ENCODE measurements at places on chromosomes 7 and 10.

DNA sequence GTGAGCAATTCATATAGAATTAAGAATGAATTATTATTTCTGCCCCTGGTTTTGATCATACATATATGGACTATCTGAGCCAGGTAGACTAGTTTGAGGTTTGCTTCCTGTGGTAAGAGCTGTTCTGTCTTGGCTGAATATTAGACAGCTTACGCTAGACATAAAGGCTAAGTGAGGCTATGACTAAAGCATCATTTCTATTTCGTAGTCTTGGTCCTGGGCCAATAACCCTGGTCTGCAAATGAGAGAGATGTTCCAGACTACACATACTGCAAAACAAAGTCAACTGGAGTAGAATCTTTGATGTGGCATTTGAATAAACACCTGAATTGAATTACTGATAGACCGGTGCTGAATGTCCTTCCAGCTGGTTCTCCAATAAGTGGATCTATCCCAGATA lies 40.8 kb upstream of the CACNB2 start:
- no peak for DNase-seq

- no peak for DNase-seq
Measured at GRCh38 chr7:142356166-142356565, 98.3 kb upstream of the PRSS58 start.

- DNase-seq: no peak
Measured at GRCh38 chr7:41731493-41732435, 28.9 kb upstream of the INHBA start.

DNA sequence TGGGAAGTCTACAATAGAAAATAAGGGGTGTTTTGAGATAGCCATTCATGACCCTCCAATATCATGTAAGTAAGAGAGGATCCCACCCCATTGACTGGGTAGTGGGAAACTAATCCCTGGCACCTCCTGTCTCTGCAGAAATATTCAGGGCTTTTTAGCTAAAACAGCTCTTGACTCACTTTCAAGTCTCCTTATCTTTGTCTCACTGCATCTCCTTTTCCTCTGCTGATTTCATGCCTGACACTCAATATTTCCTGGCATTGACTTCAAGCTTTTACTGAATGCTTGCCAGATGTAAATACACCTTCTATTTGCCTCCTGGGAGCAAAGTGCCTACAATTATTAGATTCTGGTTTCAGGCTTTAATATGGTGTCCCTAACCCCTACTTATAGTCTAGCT lies 57.1 kb downstream of the CHRM2 start:
- DNase-seq: no peak

- DNase-seq: no peak
Measured at GRCh38 chr7:52639126-52639525, 396.3 kb upstream of the POM121L12 start.

GRCh38 chr7:87935384-87935706 lies 1.3 kb downstream of the ADAM22 start:
- no peak for DNase-seq

DNA sequence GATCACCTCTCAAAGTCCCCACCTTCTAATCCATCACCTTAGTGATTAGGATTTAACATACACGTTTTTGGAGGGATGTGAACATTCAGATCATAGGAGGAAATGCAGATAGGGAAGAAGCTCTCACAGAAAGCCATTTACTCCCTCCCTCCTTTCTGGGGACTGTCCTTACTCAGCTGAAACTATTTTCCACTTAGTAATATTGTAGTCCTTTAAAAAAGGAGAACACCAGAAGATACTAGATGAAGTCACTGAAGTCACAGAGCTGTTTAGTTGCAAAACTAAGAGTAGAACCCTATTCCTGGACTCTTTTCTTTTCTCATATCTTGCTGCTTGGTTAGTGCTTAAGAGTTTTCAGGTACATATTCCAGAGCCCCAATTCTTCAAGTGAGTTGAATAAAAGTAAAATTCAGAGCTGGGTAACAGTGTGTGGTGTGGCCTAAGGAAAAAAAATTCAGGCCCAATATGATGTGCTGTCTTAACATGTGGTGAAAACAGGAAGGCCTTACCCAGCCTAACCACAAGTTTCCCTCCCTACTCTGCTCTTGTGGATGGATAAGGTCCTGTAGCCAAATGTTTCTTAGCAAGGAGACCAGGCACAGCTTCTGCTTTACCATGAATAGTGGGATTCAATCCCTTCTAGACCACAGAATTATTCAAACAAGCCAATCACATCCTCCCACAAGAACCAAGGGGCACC lies 135.7 kb downstream of the INHBA start:
- DNase-seq: no peak

DNA sequence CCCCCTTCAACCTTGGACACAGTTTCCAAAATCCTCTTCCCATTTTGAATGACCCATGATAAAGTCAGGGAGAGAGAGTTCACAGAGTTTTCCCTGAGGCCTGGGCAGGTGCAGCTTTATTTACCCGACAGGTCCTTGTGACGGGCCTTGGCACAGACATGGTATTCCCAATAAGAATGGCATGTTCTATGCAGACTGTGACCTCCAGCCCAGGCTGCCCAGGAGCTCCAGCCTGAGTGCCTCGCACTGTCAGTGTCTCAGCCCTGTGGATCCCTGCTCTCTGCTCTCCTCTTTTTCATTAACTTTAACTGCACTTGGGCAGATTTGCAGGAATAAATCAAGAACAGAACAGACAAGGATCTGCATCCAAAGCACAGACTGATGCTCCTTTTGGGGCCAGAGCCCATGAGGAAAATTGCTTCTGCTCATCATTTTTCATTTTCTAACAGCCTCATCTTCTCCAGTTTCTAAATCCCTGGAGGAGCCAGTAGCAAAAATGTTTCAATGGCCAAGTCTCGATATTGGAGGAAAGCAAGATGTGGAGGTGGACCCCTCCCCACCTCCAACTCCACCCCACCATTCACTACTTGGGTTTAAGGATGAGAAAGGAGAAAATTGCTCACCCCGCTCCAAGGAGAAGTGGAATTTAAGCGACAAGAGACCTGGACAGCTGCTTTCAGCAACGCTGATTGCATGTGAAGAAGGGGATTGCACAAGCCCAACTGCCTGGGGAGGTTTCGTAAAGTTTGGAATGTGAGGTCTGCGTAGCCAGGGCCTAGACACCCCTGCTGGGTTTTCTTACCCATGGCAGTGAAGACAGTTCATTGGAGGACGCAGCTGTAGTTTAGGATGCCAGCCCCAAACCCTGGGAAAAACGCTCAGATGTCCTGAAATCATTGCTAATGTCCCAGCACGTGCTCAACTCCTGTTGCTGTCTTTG lies 225.9 kb downstream of the WDR11 start:
- no peak for DNase-seq

- DNase-seq: no peak
Measured at GRCh38 chr10:60444494-60445064, 54.9 kb upstream of the ANK3 start.

GRCh38 chr10:86291616-86292340 lies 74.8 kb downstream of the GRID1 start:
- no peak for DNase-seq

DNA sequence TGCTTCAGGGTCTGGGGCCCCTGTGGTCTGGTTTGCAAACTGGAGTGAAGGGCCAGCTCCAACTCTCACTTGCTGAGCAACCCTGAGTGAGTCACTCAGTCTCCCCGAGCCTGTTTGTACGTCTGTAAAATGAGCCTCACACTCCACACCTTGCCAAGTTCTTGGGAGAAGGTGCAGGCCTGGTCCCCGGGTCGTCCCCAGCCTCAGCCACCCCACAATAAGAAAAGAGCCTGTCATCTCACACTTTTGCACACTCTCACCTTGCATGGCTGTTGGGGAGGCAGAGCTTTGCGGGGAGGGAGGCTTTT lies 5.2 kb downstream of the GRIFIN start:
- DNase-seq: no peak

- DNase-seq: no peak
Measured at GRCh38 chr10:68171539-68172080, 60.3 kb downstream of the ATOH7 start.

DNA sequence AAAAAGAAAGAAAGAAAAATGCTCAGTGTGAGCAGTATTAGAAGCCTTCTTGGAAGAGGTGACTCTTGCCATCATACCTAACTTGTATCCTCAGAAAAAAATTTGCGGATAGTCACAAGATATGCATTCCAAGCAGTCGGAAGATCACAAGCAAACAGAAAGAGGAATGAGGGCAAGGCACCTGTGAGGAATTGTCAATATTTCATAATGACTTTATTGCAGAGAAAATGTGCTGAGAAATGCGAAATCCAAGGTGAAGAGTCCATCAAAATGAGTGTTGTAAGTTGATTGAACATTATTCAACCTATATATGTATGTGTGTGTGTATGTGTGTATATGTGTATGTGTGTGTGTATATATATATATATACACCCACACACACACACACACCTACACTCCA lies 1624.7 kb upstream of the LRRTM3 start:
- DNase-seq: no peak

DNA sequence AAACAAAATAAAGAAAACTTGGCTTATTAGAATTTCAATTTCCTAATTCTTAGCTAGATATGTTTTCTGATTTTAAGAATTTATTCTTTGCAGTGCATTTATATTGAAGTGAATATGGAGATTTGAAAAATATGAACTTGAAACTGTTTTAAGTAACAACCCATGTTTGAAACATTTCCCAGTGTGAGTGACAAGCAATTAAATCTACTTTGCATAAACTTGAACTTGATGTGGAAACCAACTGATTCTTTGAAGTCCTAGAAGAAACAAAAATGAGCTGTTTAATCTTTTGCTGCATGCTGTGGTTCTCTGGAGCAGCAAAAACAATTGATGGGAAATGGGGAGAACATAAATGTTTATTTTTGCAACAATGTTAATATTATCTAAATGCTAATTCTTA lies 430.2 kb downstream of the ARL4A start:
- no peak for DNase-seq

DNA sequence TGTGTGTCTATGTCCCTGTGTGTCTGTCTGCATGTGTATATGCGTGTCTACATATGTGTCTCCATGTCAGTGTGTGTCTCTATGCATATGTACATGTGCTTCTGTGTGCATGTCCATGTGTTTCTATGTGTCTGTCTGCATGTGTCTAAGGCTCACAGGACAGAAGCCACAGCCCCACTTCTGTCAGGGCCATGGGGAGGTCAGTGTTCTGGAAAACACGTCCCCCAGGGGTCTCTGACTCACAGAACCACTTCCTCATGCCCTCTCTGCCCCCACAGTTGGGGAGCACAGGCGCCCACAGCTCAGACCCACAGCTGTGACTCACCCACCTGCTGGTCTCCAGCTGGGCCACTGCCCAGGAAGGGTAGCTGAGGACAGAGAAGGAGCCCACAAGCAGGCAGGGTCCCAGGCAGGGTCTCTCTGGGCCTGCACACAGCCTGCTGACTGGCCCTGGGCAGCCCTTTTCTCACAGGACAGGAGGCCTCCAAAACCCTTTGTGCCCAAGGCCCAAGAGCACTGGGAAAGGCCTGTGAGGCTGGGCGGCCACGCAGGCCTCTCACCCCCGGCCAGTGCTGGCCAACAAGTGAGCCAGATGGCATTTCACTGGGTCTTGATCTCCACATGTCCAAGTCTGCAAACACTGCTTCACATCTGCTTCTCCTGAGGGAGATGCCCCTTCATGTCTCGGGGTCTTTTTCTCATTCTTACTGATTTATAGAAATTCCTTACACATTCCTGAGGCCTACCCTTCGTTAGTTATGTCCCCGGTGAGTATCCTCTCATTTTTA lies 102.9 kb upstream of the FAM20C start:
- DNase-seq: no peak

DNA sequence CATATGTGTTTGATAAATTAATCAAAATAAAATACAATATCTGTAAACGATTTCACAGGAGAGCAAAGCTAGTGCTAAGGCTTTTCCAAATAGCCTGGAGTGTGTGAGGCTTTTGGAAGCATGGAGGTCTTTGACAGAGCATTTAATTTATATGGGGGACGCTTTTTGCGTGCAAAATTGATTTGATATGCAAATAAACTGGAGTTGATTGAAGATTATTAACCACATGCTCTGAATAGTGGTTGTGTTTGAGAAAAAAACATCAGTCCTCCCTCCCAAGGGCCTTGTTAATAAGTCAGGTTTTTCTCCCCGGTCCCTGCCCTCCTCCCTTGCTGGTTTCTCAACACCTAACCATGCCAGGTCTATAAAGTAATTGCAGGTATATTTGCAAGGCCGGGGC lies 85.1 kb upstream of the FGFR2 start:
- no peak for DNase-seq

GRCh38 chr7:90563286-90563685 lies 32.8 kb upstream of the CDK14 start:
- no peak for DNase-seq

Data from stimulated activated naive CD4-positive, alpha-beta T cell treated with Interleukin-2 at 50 U/mL for 16 hours (primary cell).